CD4-positive, alpha-beta T cell treated with Interleukin-10 for 1 hour (primary cell): ENCODE measurements at places on chromosomes 11 and 22.

DNA sequence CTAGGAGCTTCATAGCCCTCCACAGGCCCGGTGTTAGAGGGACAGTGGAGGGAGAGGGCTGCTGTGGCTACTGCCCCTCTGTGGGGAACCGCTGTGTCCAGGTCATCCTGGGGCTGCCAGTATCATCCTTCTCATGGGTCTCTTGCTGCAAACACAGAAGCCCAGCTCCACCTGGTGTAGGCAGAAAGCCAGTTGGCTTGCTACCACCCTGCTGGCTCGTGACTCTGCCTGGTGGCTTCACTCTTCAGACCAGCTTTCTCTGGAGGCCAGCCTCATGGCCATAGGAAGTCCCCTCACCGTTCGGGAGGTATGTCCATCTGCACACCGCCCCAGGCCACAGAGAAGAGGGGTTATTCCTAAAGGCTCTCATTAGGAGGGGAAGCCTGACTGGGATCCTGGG is 19.4 kb upstream of the SUSD2 start:
- no peak for DNase-seq

DNA sequence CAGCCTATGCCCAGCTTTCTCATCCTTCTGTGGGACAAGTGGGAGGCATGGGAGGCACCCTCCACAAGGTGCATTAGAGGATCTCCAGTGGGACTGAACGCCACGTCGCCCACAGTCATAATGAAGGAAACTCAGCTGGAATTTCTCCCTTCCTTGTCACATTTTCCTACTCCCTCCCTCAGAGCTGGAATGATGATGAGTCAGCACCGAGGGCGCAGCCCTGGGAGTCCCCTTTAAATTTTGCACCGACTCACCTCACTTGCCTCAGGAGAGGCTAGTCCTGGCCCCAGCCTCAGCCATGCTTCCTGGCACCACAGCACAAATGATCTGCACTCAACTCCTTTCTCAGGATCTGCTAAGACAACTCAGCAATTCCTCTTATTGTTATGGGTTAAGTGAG is 34.3 kb downstream of the DBX1 start:
- DNase-seq = no peak

DNA sequence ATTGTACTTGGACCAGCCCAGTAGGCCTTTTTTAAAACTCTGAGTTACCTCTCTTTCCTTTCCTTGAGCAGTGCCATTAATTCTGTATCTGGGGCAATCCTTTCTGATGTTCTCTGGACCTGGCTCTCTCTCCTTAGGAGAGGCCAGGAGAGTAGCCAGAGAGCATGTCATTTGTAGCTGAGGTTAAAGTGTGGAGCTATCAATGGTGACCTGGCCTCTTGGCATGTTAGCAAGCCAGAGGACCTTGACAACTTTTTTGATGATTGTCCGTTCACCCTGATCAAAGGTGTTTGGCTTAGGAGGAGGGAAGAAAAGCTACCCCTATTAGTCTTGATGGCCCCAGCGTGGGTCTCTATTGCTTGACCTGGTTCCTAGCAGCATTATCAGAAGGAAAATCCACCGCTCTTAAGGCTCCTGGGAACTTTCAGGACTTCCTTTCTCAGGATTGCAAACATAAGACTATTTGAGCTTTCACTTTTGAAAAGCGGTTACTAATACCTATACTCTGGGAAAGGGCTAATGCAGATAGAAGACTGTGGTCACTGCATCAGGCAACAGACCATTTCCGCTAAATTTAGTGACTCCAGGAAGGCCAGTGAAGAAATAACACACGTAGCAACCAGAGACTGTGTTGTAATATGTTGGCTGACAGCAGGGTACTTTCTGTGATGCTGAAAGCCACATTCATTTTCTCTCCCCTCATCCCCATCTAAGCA is 18.2 kb downstream of the LIMK2 start:
- peak; percentile 28 for DNase-seq

DNA sequence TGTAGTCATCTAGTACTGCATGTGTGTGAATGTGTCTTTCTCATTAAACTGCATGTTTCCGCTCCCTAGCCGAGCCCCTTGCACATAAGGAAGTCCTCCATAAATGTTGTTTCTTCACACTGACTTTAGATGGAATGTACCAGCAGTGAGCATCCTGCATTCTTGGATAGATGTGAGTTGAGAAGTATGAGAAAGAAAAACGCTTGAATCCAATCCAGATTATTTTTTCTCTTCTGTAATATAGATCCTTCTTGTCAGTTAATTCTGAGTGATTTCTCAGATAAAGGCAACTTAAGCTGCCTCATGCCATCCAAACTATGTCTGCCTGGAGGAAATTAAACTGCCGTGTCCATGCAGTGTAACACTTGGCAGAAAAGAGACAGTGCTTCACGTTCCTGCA is 268.1 kb upstream of the ISX start:
- DNase-seq = no peak

DNA sequence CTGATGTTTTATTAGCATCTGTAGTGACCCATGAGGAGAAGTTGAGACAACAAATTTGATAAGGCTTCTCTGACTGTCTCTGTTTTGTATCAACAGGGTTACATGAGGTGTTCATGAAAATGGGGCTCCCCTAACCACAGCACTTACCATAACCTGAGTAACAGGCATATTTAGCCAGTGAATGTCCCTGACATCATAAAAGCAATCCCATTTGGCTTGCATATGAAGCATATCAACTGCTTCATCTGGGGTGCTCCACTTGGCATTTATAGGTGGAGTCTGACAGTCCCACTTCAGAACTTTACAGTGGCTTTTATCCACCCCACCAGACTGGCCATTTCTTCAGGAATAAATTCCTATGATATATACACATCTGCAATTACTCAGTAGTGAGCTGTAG is 257.6 kb downstream of the LUZP2 start:
- DNase-seq = no peak

- no peak for DNase-seq
Observed at GRCh38 chr11:8011981-8012444, 24.9 kb downstream of the EIF3F start.

DNA sequence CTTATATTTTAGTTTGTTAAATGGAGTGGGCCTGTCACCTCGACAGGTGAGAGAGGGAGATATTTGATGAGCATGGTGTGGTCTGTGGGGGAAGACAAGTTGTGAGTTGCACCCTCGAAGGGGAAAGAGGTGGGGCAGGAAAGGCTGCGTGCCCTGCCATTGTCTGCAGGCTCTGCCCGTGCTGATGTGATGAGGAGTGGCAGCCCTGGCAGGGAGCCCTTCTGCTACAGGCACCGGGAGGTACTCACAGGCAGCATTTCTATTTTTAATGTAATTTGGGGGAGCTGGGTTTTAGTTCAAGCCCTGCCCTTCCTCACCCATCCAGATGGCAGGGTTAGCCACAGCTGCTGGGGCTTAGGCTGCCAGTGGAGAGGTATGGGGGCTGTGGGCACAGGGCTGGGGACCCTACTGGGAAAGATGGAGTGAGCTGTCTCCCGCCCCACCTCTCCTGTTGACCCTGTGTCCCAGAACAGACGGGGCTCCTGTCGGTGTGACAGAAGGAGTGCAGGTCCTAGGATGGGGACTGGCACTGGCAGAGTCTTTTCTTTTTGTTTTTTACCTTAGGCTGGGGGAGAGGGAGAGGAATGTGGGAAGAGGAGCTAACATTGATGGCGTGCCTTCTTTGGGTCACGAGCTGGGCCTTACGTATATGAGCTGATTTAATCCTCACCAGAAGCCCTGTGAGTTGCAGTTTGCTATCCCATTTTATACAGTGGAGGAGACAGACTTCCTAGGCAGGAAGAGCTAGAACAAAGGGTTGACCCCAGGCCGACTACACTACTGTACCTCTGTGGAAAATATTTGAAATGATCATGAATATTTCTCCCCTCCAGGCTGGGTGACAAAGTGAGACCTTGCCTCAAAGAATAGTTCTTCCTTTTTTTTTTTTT is 51.6 kb downstream of the CEP164 start:
- no peak for DNase-seq

DNA sequence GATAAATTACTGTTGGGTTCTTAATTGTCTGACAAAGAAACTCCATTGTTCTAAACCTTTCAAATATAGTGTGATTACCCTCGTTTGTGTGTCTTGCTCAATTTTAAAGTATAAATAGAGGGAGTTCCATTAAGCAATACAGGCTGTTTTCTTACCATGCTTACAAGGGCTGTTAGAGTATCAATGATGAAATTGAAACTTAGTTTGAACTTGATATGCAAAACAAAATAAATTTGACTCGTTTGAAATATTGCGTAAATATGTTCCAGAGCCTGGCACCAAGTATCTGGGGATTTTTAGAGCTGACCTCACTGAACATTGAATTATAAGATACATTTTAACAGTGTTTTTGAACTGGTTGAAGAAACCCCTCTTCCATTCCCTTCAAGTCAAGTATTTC is 31.7 kb downstream of the TEAD1 start:
- no peak for DNase-seq

GRCh38 chr11:115221461-115222069 is 282.6 kb downstream of the CADM1 start:
- no peak for DNase-seq

DNA sequence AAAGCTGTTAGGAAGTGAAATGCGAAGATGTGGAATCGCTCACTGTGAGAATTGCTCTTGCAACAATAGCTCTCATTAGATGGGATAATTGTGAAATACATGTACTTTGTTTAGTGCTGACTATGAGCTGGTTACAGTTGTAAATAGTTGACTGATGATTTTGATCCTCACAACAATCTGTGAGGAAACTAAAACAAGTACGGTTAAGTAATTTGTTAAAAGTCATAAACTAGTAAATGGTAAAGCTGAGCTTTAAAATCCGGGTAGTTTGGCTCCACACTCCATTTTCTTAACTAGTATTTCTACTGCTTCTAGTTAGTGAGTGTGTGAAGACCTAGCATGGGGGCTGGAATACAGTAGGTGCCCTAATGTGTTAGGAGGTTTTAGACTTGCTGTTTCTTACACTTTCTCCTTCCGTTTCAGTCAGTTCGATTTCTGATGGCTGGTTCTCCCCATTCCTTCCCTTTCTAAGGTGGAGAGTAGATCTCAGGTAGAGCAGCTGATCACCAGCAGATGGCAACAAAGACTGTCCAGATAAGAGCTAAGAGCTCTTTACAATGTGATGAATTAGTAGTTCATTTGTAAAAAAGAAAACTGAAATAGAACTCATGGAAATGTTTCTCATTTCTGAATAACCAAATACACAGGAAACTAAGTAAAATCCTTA is 16.3 kb upstream of the CYP2R1 start:
- DNase-seq = peak; percentile 57

- peak; percentile 33 for DNase-seq
Observed at GRCh38 chr11:83159902-83160865, 3.3 kb downstream of the PCF11 start.

- DNase-seq = no peak
Observed at GRCh38 chr11:111177037-111177871, 68.3 kb upstream of the POU2AF2 start.
